T follicular helper cell (primary cell): ENCODE measurements at places on chromosomes 3 and 15.
A peak's percentile ranks its signal among the peaks of the same experiment; 100 is the strongest.

DNA sequence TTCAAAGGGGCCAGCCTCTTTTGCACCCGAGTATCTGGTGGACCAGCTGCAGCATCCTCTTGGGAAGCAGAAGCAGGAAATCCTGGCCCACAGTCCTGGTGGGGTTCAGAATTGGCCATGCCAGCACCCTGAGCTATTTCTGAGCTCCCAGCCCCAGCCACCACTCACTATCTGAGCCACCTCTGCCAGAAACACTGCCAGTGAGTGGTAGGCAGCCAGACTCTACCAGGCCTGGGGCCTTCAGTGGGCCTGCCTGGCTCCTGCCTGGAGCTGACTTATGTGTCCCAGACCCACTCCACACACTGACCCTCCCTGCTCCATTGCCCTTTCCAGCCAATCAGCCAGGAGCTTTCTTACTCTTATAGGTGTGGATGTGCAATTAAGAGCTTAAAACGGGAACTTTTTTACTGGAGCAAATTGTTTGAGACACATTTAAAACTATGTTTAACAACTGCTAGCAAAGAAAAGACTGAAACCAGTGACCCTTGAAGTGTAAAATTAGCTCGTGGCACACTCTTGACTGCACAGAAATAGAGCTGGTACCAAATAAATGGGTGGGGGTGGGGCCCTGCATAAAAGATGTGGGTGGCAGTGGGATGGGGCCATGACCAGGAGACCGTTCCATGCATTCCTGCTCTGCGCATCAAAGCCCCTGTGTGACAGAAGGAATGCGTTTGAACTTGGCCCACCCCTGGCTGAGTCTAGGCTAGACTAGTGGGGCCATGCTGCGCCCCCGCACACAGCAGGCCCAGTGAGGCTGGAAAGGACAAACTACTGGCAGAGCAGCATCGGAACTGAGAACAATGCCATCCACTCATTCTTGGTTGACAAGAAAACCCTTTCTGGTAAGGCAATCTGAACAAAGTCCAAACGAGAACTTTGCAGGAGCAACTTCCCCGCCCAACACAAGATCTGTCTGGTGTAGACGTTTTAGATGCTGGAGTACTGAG lies 48.0 kb downstream of the CTNNB1 start:
- no peak for DNase-seq

GRCh38 chr3:134552784-134553183 lies 66.9 kb downstream of the CEP63 start:
- no peak for DNase-seq

DNA sequence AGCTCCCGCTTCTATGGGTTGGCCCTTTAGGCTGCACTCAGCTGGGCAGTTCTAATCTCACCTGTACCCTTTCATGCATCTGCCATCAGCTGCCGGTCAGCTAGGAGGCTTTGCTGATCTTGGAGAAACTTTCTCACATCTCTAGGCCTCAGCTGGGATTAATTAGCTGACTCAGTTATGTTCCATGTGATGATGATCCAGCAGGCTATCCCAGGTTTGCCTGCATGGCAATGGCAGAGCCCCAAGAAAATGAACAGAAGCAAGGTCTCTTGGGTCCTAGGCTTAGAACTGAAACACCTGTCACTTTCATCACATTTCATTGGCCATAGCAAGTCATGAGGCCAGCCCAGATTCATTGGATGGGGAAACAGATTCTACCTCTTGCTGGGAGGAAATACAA lies 304.6 kb upstream of the TBC1D5 start:
- no peak for DNase-seq

- DNase-seq: no peak
Measured at GRCh38 chr3:117892431-117892841, 1142.2 kb downstream of the IGSF11 start.

GRCh38 chr15:69815793-69816192 lies 281.9 kb downstream of the TLE3 start:
- DNase-seq: no peak

DNA sequence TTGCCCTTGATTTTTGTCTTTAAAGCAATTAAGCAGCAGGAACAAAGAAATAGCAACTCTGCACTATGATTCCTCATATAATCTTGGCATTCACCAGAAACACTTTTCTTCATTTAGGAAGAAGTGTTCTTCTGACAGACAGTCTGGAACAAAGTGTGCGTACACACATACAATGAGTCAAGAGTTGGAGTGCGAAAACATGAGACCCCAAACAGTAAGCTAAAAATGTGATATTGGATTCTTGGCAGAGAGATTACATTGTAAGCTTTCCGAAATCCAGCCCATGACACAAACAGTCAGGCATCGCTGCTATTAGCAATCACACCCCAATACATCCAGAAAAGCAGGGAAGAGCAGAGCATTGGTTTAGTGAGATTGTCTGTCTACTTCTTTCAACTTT lies 306.7 kb upstream of the TBC1D5 start:
- DNase-seq: no peak

GRCh38 chr3:69174871-69175737 lies 52.7 kb upstream of the LMOD3 start:
- no peak for DNase-seq

- no peak for DNase-seq
Measured at GRCh38 chr15:70240820-70241430, 143.2 kb upstream of the TLE3 start.

GRCh38 chr3:4850928-4851265 lies 128.3 kb upstream of the BHLHE40 start:
- DNase-seq: no peak

- no peak for DNase-seq
Measured at GRCh38 chr3:18634461-18634860, 209.3 kb upstream of the SATB1 start.

DNA sequence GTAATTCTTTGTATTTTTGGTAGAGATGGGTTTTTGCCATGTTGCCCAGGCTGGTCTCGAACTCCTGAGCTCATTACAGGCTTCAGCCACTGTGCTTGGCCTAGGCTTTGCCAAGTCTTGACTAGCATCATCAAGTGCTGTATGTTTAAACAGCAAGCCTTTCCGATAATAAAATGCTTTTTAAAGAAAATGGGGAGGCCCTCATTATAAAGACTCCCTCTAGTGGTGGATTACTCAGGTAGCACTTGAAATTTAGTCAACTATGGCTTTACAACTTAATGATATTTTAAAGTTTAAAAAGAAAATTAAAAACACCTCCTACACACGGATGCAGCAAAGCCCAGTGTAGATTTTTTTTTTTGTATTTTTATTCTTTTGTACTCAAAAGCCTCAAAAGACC lies 213.6 kb downstream of the GAP43 start:
- DNase-seq: no peak

DNA sequence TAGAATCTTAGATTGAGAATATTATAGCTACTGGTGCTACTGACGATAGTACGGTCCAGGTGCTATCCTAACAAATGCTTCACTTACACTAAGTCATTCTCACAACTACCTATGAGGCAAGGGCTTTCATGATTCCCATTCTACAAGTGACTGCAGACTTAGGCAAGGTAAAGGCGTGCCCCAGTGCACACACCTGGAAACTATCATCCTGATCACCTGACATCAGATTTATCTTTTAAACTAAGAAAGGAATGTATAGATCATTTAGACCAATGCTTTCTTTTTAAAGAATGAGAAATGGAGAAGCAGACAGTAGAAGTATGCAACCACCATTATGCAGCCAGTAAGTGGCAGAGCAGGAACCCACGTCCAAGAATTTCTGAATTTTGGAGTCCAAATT lies 59.2 kb upstream of the LRRN1 start:
- DNase-seq: no peak

- DNase-seq: no peak
Measured at GRCh38 chr15:36430280-36430679, 149.1 kb upstream of the CDIN1 start.

GRCh38 chr3:141164852-141165251 lies 66.8 kb upstream of the PXYLP1 start:
- DNase-seq: no peak

DNA sequence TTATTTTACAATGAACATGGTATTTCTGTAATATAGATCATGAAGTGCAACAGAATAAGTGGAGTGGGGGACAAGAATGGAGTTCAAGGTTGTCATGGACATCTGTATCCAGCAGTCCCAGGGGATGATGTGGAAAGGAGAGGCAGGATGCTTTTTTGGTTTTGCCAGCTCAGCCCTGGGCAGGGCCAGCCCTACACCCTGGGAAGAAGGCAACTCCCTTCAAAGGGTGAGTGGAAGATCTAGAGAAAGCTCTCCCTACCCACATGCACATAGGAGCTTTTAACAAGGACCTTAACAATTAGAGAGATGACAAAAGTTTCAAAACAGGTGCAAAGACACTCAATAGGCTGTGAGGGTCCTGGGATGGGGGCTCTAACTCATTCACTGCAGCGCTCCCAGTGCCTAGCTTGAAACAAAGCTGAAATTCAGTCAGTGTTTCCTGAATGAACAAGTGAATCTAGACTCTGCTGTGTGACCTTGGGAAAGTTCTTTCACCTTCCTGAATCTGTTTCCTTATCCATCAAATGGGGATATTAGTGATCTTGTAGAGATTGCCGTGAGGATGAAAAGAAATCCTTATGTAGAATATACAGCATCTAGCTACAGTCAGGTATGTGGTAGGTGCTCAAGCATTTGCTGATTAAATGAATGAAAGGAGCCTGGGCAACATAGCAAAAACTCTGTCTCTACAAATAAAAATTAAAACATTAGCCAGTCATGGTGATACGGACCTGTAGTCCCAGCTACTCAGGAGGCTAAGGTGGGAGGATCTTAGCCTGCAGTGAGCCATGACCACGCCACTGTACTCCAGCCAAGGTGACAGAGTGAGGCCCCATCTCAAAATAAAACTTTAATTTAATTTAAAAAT lies 14.3 kb downstream of the BHLHE40 start:
- DNase-seq: no peak

GRCh38 chr3:71129611-71130431 lies 453.7 kb downstream of the FOXP1 start:
- DNase-seq: peak; percentile 27

DNA sequence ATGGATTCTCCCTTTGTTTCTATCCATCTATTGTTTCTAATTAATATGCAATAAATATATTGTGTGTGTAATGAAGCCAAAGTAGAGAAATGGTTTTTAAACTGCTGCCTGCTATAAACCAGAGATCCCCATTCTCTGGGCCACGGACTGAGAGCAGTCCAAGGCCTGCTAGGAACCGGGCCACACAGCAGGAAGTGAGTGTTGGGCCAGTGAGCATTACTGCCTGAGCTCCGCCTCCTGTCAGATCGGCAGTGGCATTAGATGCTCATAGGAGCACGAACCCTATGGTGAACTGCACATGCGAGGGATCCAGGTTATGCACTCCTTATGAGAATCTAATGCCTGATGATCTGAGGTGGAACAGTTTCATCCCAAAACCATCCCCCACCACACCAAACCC lies 85.2 kb upstream of the POMGNT2 start:
- DNase-seq: no peak

DNA sequence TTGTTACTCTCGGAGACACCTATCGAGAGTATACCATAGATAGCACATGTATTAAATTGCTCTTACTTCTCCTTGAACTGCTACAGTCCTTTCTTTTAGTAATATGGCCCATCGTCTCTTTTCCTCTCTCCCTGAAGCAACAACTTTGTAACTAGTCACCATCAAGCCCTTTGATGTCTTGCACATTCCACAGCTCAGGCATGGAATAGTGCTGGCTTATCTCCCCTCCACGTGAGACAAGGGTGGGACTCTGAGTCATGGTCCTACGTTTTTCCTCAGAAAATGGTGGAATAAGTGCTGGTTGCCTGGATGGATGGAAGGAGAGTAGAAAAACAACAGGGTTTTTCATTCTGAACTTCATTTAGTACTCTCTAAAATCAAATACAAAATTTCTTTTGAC lies 163.3 kb upstream of the MBNL1 start:
- no peak for DNase-seq

- no peak for DNase-seq
Measured at GRCh38 chr15:95485367-95485766, 845.1 kb upstream of the NR2F2 start.

DNA sequence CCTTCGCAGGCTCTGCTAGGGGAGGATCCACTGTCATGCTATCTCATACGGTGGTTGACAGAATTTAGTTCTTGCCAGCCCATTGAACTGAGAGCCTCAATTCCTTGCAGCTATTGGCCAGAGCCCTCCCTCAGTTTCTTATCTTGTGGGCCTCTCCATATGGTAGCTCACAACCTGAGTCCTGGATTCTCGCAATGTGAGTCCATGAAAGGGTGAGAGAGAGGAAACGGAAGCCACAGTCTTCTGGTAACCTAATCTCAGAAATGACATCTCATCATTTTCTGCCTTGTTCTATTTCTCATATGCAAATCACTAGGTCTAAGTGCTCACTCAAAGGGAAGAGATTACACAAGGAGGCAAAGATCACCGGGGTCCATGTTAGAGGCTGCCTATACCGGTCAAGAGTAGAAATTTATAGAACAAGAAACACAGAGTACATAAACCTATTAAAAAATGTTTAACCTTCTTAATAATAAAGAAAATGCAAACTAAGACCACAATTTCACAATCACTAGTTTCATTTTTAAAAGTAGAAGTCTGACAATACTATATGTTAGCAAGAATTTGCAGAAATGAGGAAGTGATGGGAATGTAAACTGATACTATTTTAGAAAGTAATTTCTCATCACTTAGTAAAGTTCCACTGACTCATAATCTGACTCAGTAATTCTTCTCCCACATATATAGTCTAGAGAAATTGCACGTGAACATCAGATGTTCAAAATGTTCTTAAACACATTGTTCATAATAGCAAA lies 378.4 kb upstream of the AGTR1 start:
- DNase-seq: no peak

GRCh38 chr3:152270937-152271336 lies 2.2 kb downstream of the MBNL1 start:
- DNase-seq: no peak

- DNase-seq: no peak
Measured at GRCh38 chr3:178560759-178561158, 24.5 kb downstream of the KCNMB2 start.

GRCh38 chr3:196281962-196282361 lies 5.6 kb downstream of the PCYT1A start:
- DNase-seq: no peak

GRCh38 chr3:115280506-115280905 lies 133.4 kb upstream of the ZBTB20 start:
- no peak for DNase-seq

- no peak for DNase-seq
Measured at GRCh38 chr3:188007897-188008296, 146.1 kb upstream of the LPP start.

- DNase-seq: no peak
Measured at GRCh38 chr3:131925571-131925970, 109.2 kb downstream of the CPNE4 start.

DNA sequence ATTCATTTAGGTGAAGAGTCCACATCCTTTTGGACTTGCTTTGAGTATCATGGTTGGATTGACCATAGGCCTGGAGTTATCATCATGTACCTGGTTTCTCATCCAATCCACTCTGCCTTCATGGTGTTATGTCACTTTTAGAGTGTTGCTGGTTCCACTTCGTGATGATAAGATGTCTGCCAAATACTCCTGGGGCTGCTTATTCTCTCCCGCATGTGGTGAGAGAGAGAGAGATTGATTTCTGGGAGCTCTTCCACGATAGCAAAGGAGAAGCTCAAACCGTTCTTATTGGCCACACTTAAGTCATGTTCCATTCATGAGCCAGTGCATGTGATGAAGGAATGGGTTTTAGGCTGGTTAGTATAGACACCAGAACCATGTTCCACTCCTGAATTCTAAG lies 47.6 kb downstream of the MITF start:
- DNase-seq: no peak
